ENCODE measurements at places on chromosomes 11 and 22.

GRCh38 chr11:108286956-108287355 lies 64.1 kb downstream of the ATM start:
- DNase-seq, result no peak

- no peak for DNase-seq
Measured at GRCh38 chr11:111173221-111173620, 72.3 kb upstream of the POU2AF2 start.

DNA sequence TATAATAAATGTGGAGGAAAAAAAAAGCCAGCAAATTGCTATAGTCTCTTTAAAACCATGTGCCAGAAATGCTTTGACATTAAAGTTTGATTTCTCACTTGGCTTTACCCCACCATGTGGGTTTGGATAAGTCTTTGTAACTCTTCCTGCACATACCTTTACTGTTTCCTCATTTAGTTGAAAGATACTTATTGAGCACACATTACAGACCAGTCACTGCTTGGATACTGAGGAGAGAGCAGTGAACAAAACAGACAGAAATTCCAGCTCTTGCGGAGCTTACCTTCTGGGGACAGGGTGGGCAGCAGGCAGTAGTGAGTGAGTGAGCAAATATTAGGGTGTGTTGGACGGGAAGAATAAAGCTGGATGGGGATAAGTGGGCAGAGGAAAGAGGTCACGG lies 13.7 kb downstream of the PACS1 start:
- DNase-seq, result no peak

DNA sequence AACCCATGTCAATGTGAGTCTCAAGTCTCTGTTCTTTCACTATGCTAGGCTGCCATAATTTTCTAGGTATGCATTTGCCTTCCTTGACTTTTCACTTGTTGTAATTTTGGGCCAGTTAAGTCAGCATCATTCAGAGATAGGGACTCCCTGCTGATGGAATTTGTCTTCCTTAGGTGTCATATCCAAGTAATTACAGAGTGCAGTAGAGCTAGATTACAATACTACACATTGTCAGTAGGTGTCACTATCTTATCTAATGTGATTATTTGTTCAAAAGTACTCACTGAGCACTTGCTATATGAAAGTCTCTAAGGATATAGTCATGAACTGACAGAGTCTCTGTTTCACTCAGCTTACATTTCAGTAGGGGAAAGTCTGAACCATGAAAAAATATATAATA lies 25.0 kb upstream of the SYN3 start:
- DNase-seq, result no peak

GRCh38 chr22:44622147-44622427 lies 79.9 kb upstream of the PRR5 start:
- no peak for DNase-seq

GRCh38 chr11:75513250-75513649 lies 12.5 kb downstream of the GDPD5 start:
- DNase-seq, result no peak

- DNase-seq, result no peak
Measured at GRCh38 chr22:48902001-48902869, 925.4 kb downstream of the BRD1 start.

DNA sequence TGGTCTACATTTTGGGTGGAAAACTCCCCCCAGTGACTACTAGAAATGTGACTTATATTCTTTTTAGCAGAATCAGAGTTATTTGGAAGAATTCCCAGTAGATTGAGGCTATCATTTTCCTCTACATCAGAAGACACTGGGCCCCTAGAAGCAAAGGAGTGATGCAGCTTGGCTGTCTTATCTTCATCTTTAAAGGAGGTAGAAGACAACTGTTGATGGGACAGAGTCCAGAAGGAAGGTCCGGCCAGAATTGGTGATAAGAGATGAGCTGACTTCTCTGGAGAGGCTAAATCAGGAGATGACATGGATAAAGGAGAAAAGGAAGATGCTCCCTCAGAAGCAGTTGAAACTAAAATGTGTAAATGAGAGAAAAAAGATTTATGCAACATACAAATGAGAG lies 149.6 kb downstream of the ENTHD1 start:
- DNase-seq, result no peak

DNA sequence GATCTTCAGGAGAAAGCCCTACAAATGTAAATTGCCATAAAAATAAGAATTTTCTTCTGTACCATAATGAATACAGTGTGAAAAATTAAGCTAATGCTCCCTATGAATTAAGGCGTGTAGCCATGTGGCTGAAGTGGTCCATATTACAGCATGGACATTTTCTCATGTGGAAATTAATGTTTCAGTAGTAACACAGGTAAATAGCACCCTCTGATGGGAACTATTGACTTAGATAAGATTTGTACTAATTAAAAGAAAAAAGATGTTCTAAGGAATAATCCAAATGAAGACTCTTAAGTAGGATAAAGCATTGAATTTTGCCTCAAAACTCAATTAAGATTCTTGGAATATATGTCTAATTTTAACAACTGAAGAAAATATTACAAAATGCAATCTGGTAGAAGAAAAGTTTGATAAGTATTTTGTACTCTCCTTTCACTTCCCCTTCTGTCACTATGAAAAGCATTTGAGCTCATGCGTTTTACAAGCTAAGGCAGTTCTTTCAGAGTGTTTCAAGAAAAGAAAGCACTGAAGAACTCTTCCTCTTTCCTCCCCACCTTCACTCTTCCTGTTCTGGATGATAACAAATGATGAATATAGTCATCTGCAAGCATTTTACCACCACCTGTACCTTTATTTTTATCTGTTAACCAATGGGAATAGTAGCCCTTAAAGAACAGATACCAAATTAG lies 9.9 kb upstream of the OR8D2 start:
- DNase-seq, result no peak

DNA sequence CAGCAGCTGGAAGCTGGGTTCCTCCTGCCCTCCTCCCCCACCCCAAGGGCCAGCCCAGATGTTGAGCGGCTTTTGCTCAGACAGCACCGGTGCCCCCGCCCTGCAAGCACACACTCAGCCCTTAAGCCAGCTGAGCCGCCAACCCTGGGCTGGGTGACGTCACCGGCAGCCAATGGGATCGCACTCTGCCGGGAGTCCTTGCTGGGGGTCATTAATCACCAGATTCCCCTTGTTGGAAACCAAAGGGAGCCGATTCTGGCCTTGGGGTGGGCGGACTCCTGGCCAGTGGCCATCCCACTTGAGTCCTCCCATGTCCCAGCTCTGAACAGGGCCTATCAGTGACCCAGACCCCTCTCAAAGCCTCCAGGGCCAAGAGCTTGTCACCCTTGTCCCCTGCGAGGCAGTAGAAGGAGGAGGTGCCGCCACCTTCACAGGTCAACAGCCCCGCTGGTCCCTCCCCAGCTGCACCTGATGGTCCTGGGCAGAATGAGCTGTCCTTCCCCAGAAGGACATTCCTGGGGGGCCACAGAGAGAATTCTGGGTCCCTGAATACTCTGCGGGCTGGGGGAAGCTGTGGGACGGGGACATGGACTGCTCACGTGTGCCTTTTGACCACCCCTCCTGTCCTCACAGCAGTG lies 7.4 kb downstream of the DUSP8 start:
- DNase-seq, result no peak

- DNase-seq, result no peak
Measured at GRCh38 chr22:50517495-50518260, 7.7 kb downstream of the SCO2 start.

DNA sequence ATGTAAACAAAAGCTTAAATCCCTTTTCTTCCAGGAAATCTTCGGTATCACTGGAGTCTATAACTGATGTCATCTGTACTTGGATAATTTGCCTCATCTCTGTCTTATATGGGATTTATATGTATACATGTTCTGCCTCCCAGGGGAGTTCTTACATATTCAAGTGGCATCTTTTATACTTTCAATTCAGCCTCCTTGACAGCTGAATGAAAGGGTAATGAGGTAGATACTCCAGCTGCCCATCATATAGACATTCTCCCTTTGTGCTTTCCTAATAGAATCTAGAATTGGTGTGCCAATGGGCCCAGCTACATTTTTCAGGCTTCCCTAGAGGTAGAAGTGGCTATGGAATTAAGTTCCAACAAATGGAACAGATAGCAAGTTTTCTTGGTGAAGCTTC lies 223.8 kb downstream of the LRRC4C start:
- DNase-seq, result no peak

DNA sequence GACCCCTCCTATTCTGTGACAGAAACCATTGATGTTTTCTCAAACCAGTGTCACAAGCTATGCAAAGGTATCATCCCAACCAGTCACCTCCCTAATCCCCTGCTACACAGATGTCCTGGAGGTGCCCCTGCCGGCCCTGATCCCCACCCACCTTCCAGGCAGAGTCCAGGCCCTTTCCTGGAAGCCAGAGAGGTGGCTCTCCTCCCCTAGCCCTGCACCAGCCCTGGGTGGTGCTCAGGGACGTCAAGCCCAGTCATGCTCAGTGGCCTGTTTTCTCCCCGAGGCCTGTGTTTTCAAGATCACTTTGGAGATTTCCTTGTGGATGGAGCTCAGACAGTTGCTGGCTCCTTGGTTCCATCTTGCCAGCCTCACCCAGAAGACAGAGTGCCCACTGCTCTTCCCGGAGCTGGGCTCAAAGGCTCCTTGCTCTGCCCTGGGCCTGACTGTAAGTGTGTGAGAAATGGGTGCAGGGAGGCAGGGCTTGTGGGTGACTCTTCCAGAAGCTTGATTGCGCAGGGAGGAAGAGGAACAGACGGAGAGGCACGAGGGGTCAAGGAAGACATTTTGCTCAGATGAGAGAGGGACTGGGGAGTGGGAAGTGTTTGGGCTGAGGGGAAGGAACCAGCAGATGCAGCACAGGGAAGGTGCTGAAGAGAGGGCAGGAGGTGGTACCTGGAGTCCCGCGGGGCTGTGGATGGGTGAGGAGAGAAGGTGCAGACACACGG lies 11.3 kb downstream of the P2RY6 start:
- no peak for DNase-seq

DNA sequence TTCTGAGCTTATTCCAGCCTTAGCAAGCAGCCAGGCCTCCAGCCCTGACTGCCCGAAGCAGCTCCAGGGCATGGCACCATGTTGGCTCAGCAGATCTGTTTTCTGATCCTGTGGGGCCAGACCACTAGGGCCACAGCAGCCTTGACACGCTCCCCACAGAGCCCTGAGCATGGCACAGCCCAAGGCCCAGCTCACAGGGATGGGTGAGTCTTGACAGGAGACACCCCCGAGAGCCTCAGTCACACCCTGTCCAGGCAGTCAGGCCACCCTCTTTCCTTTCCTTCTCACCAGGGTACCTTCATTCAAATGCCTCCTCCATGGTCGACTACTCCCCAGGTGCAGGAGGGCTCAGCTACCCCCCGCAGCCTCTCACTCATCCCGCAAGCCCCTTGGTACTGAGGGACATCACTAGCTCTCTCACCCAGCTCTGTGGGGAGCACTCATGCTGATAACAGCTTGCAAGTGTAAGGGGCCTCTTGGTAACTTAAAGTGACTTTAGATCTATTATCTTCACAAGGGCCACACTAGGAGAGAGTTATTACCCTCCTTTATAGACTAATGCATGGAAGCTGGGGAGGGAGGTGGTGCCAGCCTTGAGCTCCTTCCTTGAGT lies 3.9 kb upstream of the CDC42BPG start:
- DNase-seq, result no peak

GRCh38 chr22:18063306-18063705 lies 14.5 kb upstream of the PEX26 start:
- DNase-seq, result no peak

GRCh38 chr11:88418508-88418907 lies 81.0 kb upstream of the CTSC start:
- DNase-seq, result no peak

GRCh38 chr22:27487600-27488452 lies 313.7 kb downstream of the MN1 start:
- DNase-seq, result no peak

DNA sequence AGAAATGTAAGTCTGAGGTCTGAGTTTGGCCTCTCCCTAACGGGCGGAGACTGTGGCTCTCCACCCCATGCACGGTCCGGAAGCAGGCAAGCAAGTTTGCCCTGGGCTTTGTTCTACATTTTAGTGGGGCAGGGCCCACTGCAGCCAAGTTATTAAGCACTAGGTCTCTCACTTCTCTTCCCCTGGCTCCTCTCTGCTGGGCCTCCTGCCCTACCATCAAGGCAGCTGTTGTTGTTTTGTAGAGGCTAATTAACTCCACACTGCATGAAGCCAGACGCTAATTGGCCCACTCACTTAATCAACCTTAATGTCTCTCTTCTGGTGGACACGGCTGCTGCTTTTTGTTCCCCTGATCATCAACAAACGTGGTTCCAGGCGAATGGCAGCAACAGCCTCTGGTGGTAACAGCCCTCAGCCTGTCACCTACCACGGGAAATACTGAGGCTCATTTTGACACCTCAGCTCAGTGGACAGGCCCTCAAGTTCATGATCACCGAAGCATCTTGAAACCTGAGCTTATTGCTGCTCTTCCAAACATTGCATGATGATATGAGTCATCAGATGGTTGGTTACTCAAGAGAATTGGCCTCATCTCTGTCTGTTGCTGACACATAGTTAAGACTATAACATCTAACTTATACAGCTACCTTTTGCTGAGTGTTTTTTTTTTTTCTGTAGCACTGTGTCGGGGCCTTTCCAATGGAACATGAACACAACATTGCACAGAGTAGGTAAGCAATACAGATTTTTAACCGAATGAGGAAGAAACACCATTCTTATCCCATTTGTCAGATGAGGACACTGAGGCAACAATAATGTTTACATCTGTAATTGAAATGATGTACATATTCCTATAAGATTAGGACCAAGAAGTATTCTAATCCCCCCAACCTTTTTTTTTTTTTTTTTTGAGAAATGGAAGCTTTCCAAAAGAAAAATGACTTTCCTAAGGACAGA lies 20.8 kb upstream of the LMO2 start:
- DNase-seq, result no peak

DNA sequence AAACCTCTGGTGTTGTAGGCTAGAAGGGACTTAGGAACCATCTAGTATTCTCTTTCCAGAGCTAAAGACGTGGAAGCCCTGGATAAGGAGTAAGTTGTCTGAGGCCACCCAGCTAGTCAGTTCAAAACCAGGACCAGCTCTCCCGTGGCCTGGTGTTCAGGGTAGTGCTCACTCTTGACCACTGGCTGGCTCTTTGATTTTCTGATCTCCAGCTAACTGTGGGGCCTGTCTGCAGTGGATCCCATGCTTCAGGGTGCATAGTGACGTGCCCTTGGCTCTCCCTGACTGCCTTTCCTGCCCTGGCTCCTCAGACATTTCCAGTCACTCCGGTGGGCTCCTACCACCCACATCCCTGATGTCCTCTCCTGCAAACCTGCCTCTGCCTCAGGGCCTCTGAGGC lies 1.3 kb downstream of the CLMP start:
- DNase-seq, result no peak

DNA sequence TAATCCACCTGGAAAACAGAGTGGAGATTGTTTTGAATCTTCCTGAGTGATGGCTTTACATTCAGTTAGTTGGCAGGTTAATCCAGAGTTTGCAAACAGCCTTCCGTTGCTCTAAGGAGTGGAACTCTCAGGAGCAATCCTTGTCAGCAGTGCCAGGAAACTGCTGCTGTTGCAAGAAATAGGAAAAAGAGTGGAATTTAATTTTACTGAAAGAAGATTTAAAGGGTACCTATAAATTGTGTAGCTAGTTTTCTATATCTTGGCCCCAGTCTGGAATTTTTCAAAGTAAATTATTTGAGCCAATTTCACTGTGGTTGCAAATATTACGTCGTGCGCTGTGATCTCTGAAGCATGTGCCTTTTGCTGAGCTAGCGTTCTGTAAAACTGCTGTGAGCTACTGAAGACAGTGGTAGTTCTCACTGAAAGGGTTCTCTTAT lies 55.5 kb upstream of the SLC5A12 start:
- DNase-seq, result no peak

All from activated T-cell treated with anti-CD3 and anti-CD28 coated beads, Interleukin-2, amount 50 U/mL, for 4 hours (primary cell).